T47D (cell line): ENCODE measurements at places on chromosomes 12 and 14.
A peak's percentile ranks its signal among the peaks of the same experiment; 100 is the strongest.

- no peak for DNase-seq
Measured at GRCh38 chr14:21866479-21866878, 192.9 kb upstream of the OR4E1 start.

GRCh38 chr14:77296155-77296554, 24.5 kb downstream of the POMT2 start:
- no peak for DNase-seq

GRCh38 chr12:57620936-57621496, 9.8 kb downstream of the ARHGEF25 start:
- DNase-seq = no peak

DNA sequence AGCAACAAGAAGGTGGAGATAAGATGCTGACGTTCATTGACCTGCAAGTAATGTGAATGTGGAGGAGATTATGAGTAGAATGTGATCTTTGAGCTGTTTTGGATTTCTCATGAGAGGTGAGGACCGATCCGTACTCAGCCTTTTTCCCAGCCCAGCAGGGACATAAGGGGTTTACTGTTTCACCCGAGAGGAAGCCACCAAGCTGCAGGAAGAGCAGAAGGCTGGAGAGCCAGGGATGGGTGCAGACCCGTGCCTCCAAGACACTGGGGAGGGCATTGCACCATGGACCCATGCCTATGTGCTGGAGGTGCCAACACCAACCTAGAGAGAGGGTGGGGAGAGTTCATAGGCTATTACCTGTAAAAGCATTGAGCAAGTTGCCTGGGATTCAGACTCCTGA, 206.0 kb upstream of the DIO3 start:
- DNase-seq = no peak

DNA sequence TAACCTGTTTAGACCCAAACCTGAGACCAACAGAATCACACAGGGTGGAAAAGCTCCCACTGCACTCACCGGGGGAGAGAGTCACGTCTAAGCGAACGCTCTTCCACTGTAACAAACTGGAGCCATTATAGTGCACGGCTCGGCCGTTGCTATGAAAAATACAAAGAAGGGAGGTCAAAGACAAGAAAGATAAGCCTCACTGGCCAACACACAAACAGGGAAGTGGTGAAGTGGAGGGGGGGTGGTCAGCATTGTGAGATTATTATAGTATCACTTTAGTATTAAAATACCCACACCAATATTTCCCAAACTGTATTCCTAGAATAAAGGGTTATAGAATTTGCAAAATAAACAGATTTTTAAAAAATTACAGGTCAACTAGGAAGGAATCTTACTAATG, 90.9 kb downstream of the TRAFD1 start:
- no peak for DNase-seq

DNA sequence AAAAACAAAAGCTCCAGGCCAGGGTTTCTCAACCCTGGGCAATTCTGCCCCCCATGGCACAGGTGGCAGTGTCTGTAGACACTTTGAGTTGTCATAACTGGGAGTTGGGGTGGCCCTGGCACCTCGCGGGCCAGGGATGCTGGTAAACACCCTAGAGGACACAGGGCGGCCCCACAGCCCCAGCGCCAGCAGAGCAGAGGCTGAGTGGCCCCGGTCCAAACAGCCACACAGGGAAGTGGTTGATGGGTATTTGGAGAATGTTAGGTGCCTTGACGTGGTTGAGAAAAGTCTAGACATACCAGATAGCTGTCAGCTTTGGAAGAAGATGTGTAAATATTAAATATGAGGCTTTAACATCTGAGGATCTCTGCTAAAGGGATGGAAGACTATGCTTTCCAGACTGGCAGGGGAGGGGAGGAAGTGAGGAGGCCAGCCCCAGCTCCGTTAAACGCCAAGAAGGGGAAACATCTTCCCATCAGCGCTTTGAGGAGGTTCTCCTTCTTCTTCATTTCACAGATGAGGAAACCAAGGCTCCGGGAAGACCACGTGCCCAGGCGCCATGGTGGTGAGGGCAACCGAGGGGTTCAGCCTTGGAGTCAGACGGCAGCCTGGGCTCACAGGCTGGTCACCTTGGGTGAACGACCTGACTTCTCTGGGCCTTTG, 103.7 kb downstream of the SCARB1 start:
- DNase-seq = peak; percentile 88

DNA sequence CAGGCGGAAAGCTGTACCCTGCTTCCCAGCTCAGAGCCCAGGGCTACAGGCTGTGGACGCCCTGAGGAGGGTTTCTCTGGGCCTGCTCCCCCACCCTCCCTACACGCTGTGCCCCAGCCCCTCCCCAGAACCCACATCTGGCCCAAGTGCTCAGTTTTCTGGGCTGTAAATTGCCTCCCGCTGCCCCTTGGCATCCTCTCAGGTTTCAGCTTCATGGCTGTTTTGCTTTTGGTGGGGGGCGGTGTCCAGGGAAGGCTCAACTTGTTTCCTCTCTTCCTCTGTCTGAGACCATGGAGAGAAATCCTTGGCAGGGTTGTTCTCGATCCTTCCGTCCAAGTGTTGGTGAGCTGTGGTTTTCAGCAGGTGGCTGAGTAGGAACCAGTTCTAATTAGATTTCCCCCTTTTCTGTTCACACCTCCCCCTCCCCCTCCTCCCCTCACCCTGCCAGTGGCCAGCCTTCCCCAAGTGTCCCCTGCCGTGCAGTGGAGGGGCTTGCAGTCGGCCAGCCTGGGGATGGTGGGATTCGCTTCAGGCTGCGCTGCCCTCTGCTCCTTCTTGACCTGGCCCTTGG, 61.8 kb downstream of the TSPAN9 start:
- DNase-seq = no peak

GRCh38 chr12:48881686-48882314, 16.1 kb upstream of the RND1 start:
- DNase-seq = no peak

GRCh38 chr14:90698379-90698869, 117.8 kb downstream of the TTC7B start:
- no peak for DNase-seq

- DNase-seq = no peak
Measured at GRCh38 chr12:109554761-109555160, 18.5 kb downstream of the MMAB start.

DNA sequence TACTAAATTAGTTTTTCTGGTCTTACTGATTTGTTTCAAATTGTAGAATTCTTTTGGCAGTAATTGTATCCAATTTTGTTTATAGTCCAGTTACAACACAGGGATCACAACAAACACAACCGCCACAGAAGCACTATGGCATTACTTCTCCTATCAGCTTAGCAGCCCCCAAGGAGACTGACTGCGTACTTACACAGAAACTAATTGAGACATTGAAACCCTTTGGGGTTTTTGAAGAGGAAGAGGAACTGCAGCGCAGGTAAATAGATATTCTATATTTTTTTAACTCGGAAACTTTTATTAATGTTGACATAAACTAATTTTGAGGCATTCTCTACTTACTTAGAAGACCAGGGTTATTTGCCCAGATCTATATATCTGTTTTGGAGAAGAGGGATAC, 17.8 kb downstream of the PAPOLA start:
- DNase-seq = no peak

DNA sequence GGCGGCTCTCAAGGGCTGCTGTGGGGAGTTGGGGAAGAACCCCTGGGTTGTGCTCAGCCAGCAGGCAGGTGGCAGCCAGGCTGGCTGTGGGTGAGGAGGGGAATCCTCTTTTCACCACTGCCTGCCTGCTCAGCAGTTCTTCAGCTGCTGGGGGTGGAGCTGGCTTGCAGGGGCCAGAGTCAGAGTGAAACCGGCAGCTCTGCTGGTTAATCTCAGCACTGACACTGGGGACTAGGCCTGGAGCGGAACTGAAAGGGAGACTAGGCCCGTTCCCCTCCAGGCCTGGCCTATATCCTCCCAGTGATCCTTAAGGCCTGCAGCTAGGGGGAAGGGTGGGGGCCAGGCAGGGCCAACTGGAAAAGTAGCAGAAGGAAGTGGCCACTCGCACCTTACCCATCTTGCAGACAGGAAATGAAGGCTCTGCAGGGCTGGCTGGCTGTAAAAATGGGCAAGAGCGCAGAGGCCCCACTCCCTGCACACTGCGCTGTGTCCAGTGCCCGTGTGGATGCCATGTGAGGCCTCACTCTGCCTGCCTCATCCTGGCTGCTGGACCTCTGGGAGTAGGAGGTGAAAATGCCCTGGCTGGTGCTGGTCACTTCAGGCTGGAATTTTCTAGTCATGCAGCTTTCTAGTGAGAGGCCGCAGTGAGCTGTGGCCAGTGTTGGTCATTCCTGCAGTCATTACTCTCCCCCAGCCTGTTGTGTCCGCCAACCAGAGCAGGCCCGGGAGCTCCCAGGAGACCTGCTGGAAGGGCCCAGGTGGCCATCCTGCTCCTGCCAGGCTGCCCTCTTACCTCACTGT, 39.4 kb downstream of the SH2B3 start:
- no peak for DNase-seq

- no peak for DNase-seq
Measured at GRCh38 chr14:65243766-65244442, 141.6 kb upstream of the MAX start.

- no peak for DNase-seq
Measured at GRCh38 chr14:100675699-100676684, 50.7 kb upstream of the DLK1 start.

DNA sequence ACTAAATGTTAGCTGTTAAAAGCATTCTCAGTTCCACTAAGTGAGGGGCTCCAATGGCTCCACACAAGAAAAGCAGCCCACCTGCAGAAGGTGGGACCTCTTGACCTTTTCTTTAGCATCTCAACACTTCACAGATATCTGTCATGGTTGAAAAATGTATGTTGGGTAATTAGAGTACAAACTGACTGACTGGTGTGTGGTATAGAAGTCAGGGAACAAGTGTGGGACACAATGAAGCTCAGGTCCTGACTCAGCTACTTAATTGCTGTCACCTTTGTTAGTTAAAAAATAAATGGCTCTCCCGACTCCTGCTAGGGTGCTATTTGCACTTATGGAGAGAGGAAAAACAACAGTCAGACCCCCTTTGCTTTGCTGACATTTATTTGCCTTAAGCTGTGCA, 299.0 kb downstream of the TTC6 start:
- no peak for DNase-seq
